ENCODE measurements at places on chromosomes 3 and 15.

DNA sequence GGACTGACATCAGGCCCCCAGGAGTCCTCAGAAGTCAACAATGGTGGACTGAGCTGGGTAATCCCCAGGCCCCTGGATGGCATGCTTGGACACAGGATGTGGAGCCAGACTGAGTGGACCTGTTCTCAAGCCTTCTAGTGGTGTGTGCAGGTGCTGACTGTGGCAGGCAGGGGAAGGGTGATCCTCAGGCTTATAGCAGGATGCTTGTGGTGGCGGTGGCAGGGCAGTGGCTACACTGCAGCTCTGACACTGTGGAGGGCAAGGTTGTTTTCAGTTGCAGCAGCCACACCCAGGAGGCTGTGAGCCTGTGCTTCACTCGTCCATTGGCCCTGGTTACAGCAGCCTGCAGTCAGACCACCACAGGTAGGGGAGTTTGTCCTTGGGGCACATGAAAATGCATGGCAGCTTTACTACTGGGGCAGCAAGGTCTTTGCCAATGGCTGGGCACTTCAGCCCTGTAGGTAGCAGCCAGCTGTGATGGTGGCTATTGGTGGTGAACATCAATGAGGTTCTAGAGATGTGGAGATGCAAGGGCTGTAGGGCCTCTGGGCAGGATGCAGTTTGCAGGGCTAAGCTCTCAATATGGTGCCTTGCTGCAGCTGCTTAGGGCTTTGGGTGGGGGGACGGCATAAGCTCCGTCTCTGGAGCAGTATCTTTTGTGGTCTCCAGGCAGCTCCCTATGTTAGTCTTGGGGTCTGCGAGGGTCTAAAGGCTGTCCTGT is 17.5 kb upstream of the MYO5A start:
- no peak for DNase-seq

DNA sequence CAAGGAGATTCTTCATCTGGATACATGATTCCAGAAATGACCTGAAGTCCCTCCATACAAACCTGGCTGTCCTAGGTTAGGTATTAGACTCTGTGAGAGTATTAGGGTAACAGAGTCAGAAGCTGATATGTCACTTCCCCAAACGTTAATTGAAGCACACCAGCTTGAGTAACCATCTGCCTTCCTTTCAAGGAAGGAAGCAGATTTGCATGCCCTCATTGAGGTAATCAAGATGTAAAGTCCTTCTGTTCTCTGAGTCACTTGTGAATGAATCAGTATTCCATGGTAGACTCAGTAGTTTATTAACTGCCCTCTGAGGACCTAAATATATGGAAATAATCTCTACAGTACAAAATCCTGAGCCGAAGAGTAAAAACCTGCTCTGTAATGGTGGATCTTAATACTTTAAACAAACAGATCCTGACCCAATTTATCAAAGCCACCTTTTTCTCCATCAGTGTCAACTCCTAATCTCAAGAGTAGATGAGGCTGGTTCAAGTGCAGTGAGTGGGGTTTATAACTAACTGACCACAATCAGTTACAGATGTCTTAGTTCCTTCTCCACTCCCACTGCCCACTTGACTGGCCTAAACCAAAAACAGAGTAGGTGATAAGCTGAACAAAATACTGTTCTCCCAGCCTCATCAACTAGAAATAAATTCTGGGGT is 246.2 kb upstream of the CHRM5 start:
- no peak for DNase-seq

DNA sequence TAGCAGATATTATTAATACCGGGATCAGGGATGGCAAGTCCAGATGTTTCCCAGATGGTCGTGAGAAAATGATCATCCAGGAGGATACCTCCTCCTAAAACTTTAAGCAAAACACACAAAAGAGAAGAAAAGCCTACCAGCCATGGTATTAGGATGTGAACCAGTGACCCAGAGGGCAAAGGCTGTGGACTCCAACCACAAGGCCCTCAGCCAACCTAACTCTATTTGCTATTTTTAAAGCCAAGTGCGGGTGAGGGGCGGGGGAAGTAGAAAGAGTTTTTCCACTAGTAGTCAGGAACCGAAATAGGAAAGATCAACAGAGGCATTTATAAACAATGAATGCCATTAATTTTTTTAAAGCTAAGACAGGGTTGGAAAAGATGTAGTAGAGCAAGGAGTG is 77.4 kb downstream of the STAC start:
- DNase-seq: no peak

- no peak for DNase-seq
Measured at GRCh38 chr15:66051833-66052232, 182.5 kb downstream of the RAB11A start.

- no peak for DNase-seq
Measured at GRCh38 chr3:120364821-120365220, 15.7 kb upstream of the LRRC58 start.

DNA sequence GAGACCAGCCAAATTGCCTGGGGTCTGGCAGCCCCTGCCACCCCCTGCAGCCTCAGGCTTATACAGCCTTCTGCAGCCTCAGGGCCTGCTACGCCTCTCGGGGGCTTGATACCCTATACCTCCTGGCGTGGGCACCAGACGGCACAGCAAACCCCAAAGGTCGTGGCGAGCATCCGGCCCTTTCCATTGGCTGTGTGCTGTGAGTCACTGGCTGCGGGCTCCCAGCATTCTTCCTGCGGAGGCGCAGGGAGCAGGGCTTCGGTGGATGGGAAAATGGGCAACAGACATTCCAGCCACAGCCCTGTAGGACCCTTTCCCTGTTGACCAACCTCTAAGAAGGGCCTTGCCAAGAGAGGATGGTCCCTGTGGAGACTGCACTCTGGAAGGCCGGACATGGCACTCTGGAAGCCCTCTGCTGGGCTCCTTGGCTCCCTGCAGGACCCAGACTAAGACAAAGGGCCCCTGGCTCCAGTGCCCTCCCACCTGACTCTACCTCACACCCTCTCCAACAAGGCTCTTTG is 59.6 kb downstream of the ITGA11 start:
- DNase-seq: no peak

Measured in CD4-positive, alpha-beta T cell treated with Interleukin-15 for 4 hours (primary cell).